ENCODE measurements at places on chromosomes 3 and 15.

DNA sequence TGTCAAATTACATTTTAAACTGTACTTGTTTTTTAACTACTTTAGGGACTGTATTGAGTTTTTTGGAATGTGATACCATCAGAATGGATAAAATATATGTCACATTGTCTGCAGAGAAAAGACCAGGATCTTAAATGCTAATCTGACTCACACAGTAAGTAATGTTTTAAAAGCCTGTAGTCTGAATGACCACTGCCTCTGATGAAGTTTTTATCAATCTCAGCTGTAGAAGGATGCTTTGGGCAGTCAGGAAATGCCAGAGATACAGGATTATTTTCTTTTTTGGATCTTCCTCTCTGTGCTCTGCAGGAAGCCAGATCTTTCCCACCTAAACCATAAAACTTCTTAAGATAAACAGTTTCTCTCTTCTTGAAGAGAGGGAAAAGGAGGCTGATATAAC lies 73.1 kb upstream of the PRTG start:
- DNase-seq, result no peak

DNA sequence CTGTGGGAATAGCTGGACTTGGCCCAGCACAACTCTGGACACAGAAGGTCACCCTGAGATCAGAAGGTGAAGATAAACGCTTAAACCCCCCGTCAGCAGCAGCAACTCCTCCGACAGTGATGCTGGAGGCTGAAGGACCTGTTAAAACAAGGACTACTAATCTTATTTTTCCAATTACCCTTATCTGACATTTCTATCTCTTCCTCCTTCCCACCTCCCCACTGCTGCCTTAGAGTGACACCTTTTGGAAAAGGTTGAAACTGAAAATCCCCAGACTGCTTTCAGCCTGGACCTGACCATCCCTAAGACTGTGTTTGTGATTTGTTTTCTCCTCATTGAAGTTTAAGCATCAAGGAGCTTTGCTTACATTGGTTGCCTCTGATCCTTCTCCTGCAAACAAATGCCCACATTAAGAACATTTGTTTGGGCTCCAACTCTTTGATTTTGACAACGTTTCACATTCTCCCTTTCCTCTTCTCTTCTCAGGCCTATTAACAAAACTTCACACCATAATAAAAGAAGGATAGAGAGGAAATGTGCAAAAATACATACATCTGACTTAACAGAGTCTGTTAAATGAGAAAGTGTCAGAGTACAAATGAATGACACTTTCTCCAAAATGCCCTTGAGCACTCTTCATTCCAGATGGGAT lies 410.6 kb upstream of the WNT5A start:
- DNase-seq, result no peak

DNA sequence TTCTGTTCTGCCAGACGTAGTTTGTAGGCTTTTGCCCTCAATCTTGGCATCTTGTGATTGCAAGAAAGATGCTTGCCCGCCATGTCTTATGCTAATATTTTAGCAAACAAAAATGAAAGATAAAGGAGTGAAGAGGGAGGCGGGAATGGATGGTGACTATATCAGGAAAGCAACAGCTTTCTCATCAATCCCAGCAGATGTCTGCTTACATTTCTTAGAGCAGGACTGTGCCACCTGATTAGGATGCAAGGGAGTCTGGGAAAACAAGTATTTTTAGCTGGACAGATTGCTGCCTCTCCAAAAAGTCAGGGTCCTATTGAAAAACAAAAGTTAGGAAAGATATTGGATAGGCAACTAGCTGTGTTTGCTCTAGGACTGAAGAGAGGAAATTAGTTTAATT lies 34.6 kb upstream of the DPH6 start:
- DNase-seq, result no peak

- no peak for DNase-seq
These were observed 405.0 kb upstream of the TPM1 start for GRCh38 chr15:62637574-62637897.

- no peak for DNase-seq
These were observed 124.3 kb downstream of the ZNF280D start for GRCh38 chr15:56608993-56609392.

- DNase-seq, result no peak
These were observed 17.9 kb upstream of the SKIC8 start for GRCh38 chr15:78317145-78317836.

DNA sequence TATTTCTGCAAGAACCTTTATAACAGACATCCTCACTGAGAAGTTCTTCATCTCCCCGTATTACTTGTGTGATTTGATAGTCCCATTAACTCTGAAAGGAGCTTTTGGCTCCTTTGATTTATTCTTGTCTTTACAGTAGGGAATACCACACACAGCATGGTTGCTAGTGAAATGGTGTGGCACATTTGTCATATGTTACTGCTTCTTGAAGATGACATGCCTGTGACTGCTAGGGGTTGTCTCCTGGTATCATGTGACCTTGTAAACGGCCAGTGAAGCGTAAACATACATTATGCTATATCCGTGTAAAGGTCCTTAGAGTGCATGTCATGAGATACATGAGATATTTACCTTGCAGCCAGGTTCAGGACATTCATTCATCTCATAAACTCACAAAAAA lies 197.9 kb downstream of the RYR3 start:
- DNase-seq, result no peak

- DNase-seq, result no peak
These were observed 83.7 kb downstream of the ARNT2 start for GRCh38 chr15:80487839-80488390.

GRCh38 chr15:30038667-30039523 lies 43.9 kb upstream of the GOLGA8J start:
- no peak for DNase-seq

- no peak for DNase-seq
These were observed 132.1 kb downstream of the LPP start for GRCh38 chr3:188286087-188286513.

- no peak for DNase-seq
These were observed 9.9 kb downstream of the ITPR1 start for GRCh38 chr3:4503050-4503449.

GRCh38 chr15:42608752-42609488 lies 33.5 kb downstream of the STARD9 start:
- DNase-seq, result no peak

DNA sequence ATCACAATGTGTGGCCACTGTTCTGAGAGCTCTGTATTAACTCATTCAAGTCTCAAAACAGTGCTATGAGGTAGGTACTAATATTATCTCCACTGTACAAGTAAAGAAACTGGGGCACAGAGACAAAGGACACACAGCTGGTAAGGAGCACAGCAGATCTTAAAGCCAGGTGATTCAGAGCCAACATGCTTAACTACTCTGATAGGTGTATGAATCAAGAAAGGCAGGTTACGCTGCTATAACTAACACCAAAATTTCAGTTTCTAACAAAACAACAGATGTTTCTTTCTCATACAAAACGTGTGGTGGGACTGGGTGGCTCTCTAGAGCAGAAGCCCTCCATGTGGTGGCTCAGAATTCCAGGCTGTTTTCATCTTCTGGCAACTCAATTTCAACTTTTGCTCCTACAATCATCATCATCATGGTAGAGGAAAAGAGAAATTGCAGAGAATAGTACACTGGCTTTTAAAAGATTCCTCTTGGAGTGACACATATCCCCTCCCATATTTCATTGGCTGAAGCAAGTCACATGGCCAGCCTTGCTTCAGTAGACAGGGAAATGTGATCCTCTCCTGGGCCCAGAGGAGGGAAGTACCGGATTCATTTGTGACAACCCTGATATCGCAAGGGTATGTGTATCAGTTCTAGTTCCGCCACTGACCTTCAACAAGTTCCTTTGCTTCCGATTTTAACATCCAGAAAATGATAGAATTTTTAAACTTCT lies 126.2 kb upstream of the PTX3 start:
- no peak for DNase-seq

- DNase-seq, result no peak
These were observed 37.8 kb upstream of the UACA start for GRCh38 chr15:70801109-70801508.

DNA sequence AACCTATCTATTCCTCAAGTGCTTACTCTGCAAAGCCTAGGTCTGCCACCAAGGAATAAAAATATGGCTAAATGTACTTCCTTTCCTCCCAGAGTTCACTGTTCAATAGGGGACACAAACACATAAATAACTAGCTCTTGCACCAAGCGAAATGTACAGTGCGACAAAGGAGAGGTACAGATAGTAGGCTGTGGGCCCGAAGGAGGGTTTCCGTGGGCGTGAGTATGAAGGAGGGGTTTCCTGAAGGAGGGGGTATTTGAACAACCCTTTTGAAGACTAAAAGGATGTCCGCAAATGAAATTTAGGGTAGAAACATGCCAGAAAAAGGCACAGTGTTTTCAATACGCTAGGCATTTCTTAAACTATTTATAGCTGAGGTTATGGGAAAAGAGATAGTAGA lies 207.9 kb downstream of the LPP start:
- DNase-seq, result no peak

DNA sequence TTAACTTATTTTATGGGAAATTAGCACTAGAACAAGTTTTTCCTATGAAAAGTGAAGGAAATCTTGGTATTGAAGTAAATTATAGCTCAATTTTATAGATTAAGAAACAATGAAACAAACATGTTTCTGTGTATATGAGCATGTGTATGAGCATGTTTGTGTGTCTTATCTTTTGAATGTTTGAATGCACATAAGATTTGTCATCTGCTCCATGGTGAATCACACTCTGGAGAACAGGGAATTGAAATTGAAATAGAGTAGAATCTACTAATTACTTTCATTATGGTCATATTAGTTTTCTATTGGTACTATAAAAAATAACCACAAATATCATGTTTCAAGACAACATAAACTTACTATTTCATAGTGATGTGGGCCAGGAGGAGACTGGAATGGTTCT lies 646.6 kb downstream of the OTOL1 start:
- DNase-seq, result no peak

DNA sequence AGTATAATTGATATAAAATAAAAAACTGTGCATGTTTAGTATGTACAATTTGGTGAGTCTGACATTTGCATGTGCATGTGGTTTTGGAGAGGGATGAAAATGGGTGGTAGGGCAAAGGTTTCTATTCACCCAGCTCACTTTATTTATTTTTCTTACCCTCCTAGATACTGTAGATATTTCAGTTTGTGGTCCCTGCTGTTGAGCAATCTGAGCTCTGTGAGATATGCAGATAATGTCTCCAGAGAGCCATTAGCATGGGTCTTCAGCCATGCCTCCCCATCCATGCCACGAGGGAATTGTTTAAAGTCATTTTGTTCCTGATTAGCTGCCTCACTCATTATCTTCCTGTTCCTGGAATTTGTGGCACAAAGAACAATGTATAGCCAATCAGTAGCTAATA lies 44.4 kb upstream of the B3GALNT1 start:
- DNase-seq, result no peak

DNA sequence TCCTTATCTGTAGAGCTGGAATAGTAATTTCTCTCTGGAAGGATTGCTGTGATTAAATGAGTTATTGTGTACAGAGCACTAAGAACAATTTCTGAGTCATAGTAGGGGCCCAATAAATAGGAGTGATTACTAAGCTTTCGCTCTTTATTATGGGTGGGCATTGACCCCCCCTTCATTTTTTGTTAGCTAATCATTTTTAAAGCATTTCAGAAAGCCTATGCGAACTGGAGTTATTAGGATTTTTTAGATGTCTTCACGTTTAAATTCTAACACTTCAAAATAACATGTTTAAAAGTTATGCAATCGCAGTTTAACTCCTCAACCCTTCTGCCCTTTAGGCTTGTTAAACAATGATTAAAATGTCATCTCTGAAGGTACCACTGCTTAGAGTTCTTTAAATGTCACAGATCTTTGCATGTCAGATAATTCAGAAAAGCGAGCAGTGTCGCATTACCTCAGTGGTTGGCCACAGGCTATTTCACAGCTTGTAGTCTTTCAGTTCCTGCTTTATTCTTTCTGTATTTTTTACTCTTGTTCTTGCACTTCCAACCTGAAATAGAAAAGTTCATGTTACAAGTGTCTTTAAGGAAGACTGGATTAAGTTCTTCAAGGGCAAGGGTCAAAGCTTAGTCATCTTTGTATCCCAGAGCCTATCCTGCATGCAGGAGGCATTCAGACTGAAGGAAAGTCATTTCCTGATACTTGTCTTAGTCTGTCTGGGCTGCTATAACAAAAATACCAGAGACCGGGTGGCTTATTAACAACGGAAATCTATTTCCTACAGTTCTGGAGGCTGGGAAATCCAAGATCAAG lies 102.9 kb downstream of the FNDC3B start:
- no peak for DNase-seq

- DNase-seq, result no peak
These were observed 22.6 kb downstream of the C15orf39 start for GRCh38 chr15:75224281-75224680.

DNA sequence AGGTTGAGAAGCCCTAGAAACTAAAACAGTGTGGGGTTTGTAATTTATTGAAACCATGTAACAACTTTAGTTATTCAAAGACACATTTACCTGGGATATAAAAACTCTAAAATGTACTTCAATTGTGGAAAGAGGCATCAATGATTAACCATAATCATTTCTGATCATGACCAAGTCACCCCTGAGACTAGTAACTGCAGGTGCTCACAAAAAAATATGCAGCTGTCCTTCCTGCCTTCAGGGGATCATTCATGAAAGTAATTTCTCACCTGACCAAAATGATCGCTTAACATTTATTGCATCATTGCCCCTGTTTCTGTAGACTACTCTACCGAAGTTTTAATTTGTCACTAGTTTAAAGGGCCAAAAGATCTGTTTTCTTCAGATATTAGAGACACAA lies 9.0 kb downstream of the ACP3 start:
- DNase-seq, result peak; percentile 3

- DNase-seq, result no peak
These were observed 849 bp downstream of the RRP9 start for GRCh38 chr3:51940648-51941462.

- DNase-seq, result no peak
These were observed 207.4 kb upstream of the IGF1R start for GRCh38 chr15:98440917-98441316.

- DNase-seq, result no peak
These were observed 20.2 kb upstream of the PLXNA1 start for GRCh38 chr3:126962756-126963155.

GRCh38 chr15:68578980-68579935 lies at the start of gene CORO2B:
CORO2B (plus strand) TSS chr15:68578993; CDS start chr15:68579263, 270 bp downstream.
- DNase-seq, result no peak

GRCh38 chr3:66762916-66763693 lies 235.0 kb upstream of the KBTBD8 start:
- DNase-seq, result no peak

DNA sequence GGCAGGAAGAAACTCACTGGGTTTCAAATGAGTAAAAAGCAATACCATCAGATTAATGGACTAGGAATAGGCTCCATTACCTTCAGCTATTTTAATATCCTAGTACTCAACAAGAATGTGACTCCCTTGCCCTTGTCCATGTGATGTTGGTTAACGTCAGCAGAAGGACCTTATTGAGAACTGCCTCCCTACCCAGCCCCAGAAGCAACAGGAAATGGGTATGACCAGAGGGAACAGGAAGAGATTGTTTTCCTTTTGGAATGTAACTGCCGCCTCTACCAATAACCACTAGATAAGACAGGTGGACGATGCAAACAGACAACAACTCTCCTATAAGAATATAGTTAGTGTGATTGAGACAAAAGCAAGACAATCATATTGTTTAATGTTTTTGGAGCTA lies 10.4 kb upstream of the MME start:
- DNase-seq, result no peak
